Naive thymus-derived CD8-positive, alpha-beta T cell (primary cell): ENCODE measurements at places on chromosomes 5 and 9.

DNA sequence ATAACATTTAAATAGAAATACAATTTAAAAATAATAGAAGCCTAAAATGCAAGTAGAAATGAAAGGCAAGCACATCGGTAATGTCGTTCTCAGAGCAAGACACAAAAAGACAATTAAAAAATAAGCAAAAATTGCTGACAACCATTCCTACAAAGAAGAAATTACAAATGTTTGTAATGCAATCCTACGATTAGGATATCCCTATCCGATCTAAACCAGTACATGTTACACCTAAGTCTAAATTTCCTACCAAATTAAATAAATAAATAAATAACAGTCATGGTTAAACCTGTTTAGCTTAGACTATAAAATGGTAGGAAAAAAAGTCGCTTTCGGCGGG, 90.0 kb downstream of the ANXA2R start:
- no peak for DNase-seq

- DNase-seq, result no peak
Measured at GRCh38 chr9:99373912-99374311, 151.8 kb downstream of the SEC61B start.

- DNase-seq, result no peak
Measured at GRCh38 chr9:23232831-23233230, 593.2 kb downstream of the ELAVL2 start.

- DNase-seq, result no peak
Measured at GRCh38 chr5:65105301-65105700, 336.6 kb downstream of the CWC27 start.
